Osteocyte (in vitro differentiated cells): ENCODE measurements at places on chromosomes 4 and X. TPM values are rescaled to one million over a fixed set of nuclear protein-coding genes. Genes with fewer than 3 reads are reported as not detected.

CT45A3 gene
- not detected in 2 replicates for total RNA-seq

LINC00632 gene
- total RNA-seq: 266 and 291 TPM in 2 replicates

USP17L15 gene
- total RNA-seq: not detected in 2 replicates

DNA sequence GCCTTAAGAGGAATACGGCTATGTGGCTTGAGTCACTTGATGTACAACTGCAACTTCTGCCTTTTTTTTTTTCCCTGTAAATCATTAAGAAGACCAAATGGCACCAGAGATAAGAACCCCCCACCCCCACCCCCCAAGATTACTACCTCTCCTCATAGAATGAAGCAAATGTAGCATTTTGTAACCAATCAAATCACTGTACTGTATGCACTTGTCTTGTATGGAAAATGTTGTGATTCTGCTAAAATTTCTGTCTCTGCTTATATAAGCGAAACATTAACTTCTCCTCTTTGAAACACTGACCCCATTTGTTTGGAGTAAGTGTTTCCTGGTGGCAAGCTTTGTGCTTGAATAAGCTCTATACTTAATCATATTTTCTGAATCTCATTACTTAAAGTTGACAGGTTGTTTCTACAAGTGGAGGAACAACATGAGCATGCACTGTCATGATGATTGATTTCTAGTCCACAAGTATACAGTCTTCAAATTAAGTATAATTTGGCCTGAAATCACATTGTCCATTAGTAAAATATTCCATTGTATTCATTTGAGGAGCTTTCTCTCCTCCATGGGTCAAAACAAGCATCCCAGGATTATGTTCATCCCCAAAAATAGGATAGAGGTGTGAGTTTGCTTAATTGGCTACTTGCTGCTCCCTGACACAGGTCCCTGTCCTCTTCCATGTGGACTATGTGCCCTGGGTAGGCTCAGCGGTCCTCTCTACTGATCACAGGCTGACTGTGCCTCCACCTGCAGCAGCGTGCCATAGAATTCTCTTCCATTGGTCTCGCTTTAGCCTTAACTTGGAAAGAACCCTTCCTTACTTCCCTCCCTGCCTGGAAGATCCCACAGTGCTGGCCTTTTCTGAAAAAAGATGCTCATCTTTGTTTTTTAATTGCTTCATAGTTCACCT, 104.0 kb upstream of the BMP2K start:
- H3K27ac ChIP-seq: no peak overlapping the region
- no peak for DNase-seq
- peaks cover 7% of the 10 kb centered on the region for H3K4me1 ChIP-seq
- H3K27me3 ChIP-seq: peaks cover 4% of the 10 kb centered on the region

DNA sequence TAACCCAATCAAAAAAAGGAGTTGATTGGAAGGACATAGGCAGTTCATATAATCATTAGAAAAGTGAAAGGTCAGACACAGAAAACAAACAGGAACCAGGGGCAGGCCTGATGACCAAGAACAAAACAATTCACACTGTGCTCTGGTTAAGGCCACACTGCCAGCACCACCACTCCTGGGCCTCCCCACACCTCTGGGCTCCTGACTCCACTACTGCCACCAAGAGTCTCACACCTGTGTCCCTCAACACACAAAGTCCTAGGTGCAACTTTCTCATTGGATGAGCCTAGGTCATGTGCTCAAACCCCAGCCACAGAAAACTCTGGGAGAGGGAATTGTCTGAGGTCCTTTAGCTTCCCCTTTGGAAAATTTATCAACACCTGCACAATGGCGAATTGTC, 11.1 kb upstream of the FAM9C start:
- H3K27ac ChIP-seq: no peak overlapping the region
- no peaks in the 10 kb centered on the region for H3K36me3 ChIP-seq
- no peak for DNase-seq
- H3K27me3 ChIP-seq: no peaks in the 10 kb centered on the region

DNA sequence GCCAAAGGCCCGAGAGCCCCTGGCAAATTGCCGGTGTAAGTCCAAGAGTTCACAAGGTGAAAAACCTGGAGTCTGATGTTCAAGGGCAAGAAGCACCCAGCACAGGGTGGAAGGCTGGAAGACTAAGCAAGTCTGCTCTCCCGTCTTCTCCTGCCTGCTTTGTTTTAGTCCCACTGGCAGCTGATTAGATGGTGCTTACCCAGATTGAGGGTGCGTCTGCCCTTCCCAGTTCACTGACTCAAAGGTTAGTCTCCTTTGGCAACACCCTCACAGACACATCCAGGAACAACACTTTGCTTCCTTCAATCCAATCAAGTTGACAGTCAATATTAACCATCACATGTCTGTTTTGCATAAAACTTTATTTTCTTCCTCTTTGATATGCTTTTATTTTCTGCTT, 157.4 kb downstream of the HS3ST1 start:
- H3K4me3 ChIP-seq: no peak overlapping the region
- DNase-seq: no peak
- H3K27me3 ChIP-seq: no peaks in the 10 kb centered on the region
- no peaks in the 10 kb centered on the region for H3K36me3 ChIP-seq

MAGEB17 gene
- total RNA-seq: not detected in 2 replicates

GRCh38 chrX:109350551-109350950, 131.3 kb downstream of the GUCY2F start:
- no peaks in the 10 kb centered on the region for H3K27me3 ChIP-seq
- no peaks in the 10 kb centered on the region for H3K36me3 ChIP-seq
- H3K27ac ChIP-seq: no peak overlapping the region
- no peak for DNase-seq

GRCh38 chr4:151865744-151866591, 105.2 kb upstream of the GATB start:
- H3K4me1 ChIP-seq: no peaks in the 10 kb centered on the region
- H3K36me3 ChIP-seq: no peaks in the 10 kb centered on the region
- H3K27ac ChIP-seq: no peak overlapping the region
- H3K4me3 ChIP-seq: no peak overlapping the region

DNA sequence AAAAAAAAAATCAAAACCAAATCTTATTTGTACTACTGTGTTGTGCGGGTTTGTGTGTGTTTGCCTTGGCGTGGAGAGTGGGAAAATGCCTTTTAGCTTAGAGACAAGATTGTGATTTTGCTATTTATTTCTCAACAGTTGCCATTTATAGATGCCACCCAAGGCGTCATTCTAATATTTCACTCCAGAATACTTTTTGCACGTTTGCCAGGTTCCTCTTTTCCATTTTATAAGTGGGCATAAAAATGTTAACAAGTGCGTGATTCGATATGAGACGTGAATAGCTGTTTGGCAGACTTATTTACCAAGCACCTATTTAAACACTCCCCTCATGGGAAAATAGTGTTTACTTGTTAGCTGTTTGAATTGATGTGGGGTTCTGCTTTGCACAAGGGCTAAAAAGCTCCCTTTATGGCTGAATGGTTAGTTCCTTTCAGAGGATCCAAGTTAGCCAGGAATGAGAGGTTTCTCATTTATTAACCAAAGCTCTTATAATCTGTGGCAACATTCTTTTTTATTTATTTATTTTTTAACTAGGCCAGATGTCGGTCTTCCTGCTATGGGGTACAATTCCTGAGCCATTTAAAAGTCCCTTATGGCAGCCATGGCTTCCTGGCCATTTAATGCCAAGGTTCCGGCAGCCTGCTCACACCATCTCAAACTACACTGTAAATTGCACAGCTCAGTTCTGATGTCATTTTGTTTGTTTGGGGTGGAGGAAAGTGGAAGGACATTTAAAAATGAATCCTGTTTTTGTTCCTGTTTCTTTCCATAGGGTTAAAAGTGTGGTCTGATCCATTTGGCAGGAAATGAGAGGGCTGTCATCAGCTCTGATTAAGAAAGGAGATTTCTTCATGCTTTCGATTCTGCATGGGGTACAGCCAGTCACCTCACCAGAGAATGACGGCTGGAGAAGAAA, 14.6 kb downstream of the SMIM20 start:
- H3K4me1 ChIP-seq: no peaks in the 10 kb centered on the region
- no peak overlapping the region for H3K4me3 ChIP-seq
- no peaks in the 10 kb centered on the region for H3K27me3 ChIP-seq
- peaks cover 10% of the 10 kb centered on the region for H3K36me3 ChIP-seq
- no peak overlapping the region for H3K27ac ChIP-seq

DNA sequence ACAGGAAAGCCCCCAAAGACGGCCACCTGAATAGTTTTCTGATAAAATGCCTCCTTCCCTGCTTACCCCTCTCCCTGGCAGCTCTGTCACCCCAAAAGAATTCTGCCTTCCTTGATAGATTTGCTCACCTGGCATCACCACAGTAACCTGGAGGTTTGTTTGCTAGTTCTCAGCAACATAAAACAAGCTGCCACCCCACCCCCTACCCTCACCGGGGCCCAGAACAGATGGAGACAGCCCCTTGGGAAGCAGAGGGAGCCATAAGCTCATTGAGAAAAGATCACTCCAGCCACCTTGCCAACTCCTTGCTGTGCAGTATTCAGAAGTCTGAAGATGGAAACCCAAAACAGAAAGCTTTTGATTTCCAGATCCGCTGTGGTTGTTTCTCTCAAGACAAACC, 108.6 kb downstream of the DHX15 start:
- H3K36me3 ChIP-seq: no peaks in the 10 kb centered on the region
- H3K27ac ChIP-seq: no peak overlapping the region
- no peak for DNase-seq
- H3K27me3 ChIP-seq: peaks cover 10% of the 10 kb centered on the region

- H3K36me3 ChIP-seq: no peaks in the 10 kb centered on the region
- H3K4me3 ChIP-seq: no peak overlapping the region
- H3K4me1 ChIP-seq: no peaks in the 10 kb centered on the region
- no peak overlapping the region for H3K27ac ChIP-seq
- H3K27me3 ChIP-seq: peaks cover 24% of the 10 kb centered on the region
Measured at GRCh38 chr4:141957416-141957815, 321.0 kb downstream of the IL15 start.

ENOX2 gene
- 13.6 and 13.9 TPM in 2 replicates for total RNA-seq

- no peak overlapping the region for H3K4me3 ChIP-seq
- DNase-seq: no peak
- H3K27me3 ChIP-seq: no peaks in the 10 kb centered on the region
- no peak overlapping the region for H3K27ac ChIP-seq
Measured at GRCh38 chr4:54741202-54741601, 83.4 kb downstream of the KIT start.

GRCh38 chrX:5733501-5733900, 495.2 kb downstream of the NLGN4X start:
- H3K4me1 ChIP-seq: no peaks in the 10 kb centered on the region
- no peaks in the 10 kb centered on the region for H3K36me3 ChIP-seq
- no peak overlapping the region for H3K4me3 ChIP-seq
- no peak for DNase-seq

EGF gene
- not detected in 2 replicates for total RNA-seq

DNA sequence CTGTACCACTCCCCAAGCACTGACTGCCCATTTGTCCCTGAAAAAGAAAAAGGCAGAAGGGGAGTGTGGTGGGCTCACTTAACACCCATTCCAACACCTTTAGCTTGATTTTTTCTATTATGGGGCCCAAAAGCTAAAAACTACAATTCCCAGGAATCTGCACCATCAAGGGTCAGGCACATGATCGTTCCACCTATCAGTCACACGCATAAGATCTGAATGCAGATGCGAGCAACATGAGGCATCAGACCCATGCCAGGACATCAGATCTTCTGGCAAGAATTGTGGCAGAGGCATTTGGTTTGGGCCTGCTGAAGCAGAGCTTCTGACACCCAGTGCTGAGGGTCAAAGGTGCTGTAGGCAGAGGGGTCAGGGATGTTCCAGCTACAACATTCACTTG, 595.9 kb downstream of the BCOR start:
- no peak for DNase-seq
- no peak overlapping the region for H3K27ac ChIP-seq
- H3K4me3 ChIP-seq: no peak overlapping the region
- peaks cover 4% of the 10 kb centered on the region for H3K27me3 ChIP-seq
- no peaks in the 10 kb centered on the region for H3K4me1 ChIP-seq

GLOD5 gene
- total RNA-seq: not detected in 2 replicates

RASL11B gene
- 0.73 and 0.94 TPM in 2 replicates for total RNA-seq

- no peak for DNase-seq
- H3K4me1 ChIP-seq: peaks cover 15% of the 10 kb centered on the region
- H3K27me3 ChIP-seq: no peaks in the 10 kb centered on the region
Measured at GRCh38 chrX:24099394-24099793, 44.6 kb downstream of the EIF2S3 start.

NAA11 gene
- total RNA-seq: not detected in 2 replicates

DNA sequence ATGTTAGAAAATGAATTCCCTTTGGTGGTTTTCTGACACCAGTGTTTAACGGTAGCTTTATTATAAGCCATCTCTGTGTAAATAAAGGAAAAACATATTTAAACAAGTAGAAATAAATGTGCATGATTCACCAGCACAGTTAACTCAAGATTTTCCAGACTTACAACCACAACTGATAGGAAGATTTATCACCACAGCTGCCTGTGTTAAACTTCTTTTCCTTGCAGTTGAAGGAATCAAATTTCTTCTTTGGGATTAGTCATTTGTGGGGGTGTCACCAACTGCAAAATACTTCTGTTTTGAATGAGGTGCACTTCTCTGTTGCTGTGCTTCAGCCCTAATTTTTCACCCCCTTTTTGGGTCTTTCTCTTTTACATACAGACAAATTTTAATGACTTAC, 128.1 kb upstream of the STK26 start:
- H3K36me3 ChIP-seq: no peaks in the 10 kb centered on the region
- DNase-seq: no peak
- H3K27ac ChIP-seq: no peak overlapping the region
- no peaks in the 10 kb centered on the region for H3K4me1 ChIP-seq
- peaks cover 21% of the 10 kb centered on the region for H3K27me3 ChIP-seq

SLITRK4 gene
- total RNA-seq: 0.10 and 0.11 TPM in 2 replicates

GRCh38 chrX:110965409-110966090, 130.4 kb upstream of the PAK3 start:
- no peaks in the 10 kb centered on the region for H3K27me3 ChIP-seq
- no peaks in the 10 kb centered on the region for H3K36me3 ChIP-seq
- DNase-seq: no peak
- H3K4me3 ChIP-seq: no peak overlapping the region
- H3K4me1 ChIP-seq: no peaks in the 10 kb centered on the region
- no peak overlapping the region for H3K27ac ChIP-seq

DNA sequence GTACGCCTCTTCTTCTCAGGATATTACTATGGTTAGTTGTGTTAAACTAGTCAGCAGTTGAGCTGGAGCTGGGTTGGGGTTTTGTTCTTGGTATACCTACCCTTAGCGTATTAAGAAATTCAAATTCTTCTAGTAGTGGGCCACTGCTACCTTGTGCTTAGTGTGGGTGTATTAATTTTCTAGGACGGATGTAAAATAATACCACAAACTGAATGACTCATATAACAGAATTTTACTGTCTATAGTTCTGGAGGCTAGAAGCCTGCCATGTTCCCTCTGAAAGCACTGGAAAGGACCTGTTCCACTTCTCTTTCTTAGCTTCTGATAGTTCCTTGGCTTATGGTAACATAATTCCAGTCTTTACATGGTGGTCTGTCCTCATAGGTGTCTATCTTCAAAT, 1274.7 kb downstream of the ADGRL3 start:
- DNase-seq: no peak
- H3K36me3 ChIP-seq: no peaks in the 10 kb centered on the region
- H3K4me1 ChIP-seq: no peaks in the 10 kb centered on the region
- peaks cover 2% of the 10 kb centered on the region for H3K27me3 ChIP-seq
- H3K27ac ChIP-seq: no peak overlapping the region
- no peak overlapping the region for H3K4me3 ChIP-seq

GRCh38 chr4:38560768-38561558, 103.0 kb upstream of the KLF3 start:
- H3K4me3 ChIP-seq: no peak overlapping the region
- no peak for DNase-seq
- no peak overlapping the region for H3K27ac ChIP-seq
- H3K4me1 ChIP-seq: peaks cover 21% of the 10 kb centered on the region
- H3K27me3 ChIP-seq: peaks cover 7% of the 10 kb centered on the region
